ENCODE measurements at places on chromosomes 7 and 10.

GRCh38 chr10:132906106-132906505 is 36.3 kb downstream of the CFAP46 start:
- no peak overlapping the region for H3K4me3 ChIP-seq
- H3K4me1 ChIP-seq, result no peaks in the 10 kb centered on the region
- H3K27me3 ChIP-seq, result no peaks in the 10 kb centered on the region
- H3K27ac ChIP-seq, result no peak overlapping the region
- no peaks in the 10 kb centered on the region for H3K36me3 ChIP-seq

GRCh38 chr10:93458821-93459257 is 23.3 kb downstream of the MYOF start:
- H3K36me3 ChIP-seq, result peaks cover 4% of the 10 kb centered on the region
- DNase-seq, result peak; percentile 91
- H3K4me3 ChIP-seq, result no peak overlapping the region
- no peaks in the 10 kb centered on the region for H3K27me3 ChIP-seq

DNA sequence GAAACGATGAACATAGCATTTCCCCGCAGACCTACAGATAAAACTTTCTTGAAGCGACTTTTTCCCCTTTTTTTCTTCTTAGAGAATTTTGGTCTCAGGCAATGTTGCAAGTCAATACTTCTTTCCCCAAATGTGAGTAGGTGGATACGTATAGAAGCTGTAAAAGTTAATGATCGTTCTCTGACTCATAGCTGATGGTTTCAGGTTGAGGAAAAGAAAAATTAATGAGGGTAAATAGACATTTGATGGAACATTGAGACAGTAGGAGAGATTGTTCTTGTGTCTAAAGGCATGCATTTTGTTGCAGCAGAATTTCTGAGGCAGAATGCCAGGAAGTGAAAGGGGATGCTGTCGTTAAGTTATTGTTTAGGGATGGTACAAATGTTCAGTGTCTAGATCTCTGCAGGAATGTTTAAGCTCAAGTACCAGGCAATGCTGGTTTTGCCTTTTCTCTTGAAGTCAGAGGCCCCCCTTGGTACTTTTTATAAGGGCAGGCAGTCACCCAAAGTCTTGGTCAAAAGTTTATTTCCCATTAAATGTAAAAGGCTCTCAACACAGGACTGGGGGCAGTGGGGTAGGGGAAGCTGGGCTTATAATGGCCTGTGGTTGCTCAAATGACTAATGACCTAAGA is 9.3 kb downstream of the TCF7L2 start:
- no peak overlapping the region for H3K4me3 ChIP-seq
- no peaks in the 10 kb centered on the region for H3K27me3 ChIP-seq
- H3K27ac ChIP-seq, result no peak overlapping the region
- H3K36me3 ChIP-seq, result no peaks in the 10 kb centered on the region
- no peak for DNase-seq

DNA sequence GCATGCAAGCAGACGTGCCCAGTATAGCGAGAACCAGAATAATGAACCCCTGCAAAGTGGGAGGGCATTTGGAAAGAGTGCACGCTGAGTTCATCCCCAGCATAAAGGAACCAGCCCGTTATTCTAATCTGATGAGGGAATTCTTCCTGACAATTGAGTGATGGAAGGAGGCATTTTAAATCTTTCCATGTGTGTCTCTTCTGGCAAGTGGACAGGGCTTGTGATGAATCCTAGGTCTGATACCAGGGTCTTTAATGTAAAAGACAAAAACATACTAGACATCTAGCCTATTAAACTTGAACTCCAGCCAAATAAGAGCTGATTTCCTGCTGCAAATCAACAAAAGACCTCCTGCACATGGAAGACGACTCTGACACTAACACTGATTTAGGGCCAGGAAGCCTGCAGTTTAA is 301.2 kb downstream of the DPP6 start:
- H3K27ac ChIP-seq, result no peak overlapping the region
- no peaks in the 10 kb centered on the region for H3K27me3 ChIP-seq
- H3K4me1 ChIP-seq, result no peaks in the 10 kb centered on the region
- no peak for DNase-seq

DNA sequence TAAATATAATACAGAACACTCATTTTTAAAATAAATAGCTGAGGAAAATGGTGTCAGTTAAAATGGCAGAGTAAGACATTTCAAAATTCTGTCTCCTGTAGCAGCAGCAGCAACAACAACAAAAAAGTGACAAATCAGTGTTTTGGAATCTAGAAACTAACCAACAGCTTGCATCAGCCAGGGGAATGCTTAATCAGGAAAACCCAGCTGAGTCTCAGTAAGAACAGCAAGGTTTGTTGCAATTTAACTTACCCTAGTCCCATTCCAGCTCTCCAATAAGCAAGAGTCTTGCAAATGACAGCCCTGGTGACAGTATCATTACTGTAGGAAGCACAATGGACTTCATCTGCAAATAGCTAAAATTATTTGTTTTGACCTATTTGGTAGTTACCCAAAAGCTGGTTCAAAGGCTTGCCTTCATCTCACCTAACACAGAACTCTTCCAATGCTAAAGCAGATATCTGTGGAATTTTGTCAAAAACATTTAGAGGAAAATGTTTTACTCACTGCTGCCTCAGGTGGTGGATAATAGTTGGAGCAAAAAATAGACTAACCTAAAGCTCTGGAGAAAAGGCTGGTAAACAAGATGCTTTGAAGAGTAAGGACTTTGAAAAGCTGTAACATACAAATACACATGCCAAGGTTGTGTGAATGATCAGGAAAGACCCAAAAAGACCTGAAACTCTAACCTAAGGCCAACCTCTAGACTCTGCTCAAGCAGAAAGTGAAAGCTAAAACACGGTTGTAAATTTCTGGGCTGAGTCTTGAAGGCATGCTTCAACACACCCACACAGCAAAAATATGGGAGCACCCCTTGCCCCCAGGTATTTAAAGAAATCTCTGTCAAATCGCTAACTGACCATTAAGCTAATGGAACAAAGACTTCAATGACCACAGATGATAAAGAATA is 9.9 kb upstream of the ARHGAP22 start:
- no peaks in the 10 kb centered on the region for H3K27me3 ChIP-seq
- no peak overlapping the region for H3K4me3 ChIP-seq
- H3K27ac ChIP-seq, result no peak overlapping the region
- DNase-seq, result no peak
- no peaks in the 10 kb centered on the region for H3K4me1 ChIP-seq

DNA sequence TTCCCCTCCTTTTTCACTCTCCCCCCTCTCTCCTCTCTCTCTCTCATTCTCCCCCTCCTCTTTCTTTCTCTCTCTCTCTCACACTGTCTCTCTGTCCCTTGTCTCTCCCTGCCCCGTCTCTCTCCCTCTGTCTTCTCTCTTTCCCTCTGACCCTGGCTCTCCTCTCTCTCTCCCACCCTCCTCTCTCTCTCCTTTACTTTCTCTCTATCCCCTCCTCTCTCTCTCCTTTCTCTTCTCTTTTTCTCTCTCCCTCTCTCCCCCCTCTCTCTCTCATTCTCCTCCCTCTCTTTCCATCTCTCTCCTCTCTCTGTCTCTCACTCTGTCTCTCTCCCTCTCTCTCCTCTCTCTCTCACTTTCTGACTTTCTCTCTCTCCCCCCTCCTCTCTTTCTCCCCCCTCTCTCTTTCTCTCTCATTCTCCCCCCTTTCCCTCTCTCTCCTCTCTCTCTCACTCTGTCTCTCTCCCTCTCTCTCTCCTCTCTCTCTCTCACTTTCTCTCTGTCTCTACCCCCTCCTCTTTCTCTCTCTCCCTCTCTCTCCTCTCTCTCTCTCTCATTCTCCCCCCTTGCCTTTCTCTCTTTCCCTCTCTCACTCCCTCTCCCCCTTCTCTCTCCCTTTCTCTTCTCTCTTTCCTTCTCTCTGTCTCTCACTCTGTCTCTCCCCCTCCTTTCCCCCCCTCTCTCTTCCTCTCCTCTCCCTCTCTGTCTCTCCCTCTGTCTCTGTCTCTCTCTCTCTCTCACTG is 18.9 kb upstream of the VPS37D start:
- H3K27me3 ChIP-seq, result no peaks in the 10 kb centered on the region
- H3K4me3 ChIP-seq, result no peak overlapping the region
- DNase-seq, result no peak
- no peak overlapping the region for H3K27ac ChIP-seq
- no peaks in the 10 kb centered on the region for H3K36me3 ChIP-seq

DNA sequence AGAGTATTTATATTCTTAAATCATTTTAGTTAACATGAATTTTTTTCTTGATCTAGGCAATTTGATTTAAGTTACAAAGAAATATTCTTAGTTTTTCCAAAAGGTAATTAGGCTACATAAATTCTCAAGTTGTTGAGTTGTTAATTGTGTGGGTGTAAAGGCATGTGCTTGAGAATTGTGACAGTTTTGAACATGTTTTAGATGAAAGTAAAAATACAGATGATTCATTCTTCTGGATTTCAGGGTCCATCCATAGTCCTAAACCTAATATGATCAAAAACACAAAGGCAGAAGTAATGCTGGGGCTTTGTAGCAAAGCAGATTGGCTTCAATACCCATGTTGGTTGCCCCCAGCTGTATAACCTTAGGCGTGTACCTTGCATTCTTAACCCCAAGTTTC is 127.9 kb downstream of the CPED1 start:
- H3K27me3 ChIP-seq, result no peaks in the 10 kb centered on the region
- H3K36me3 ChIP-seq, result no peaks in the 10 kb centered on the region
- H3K4me3 ChIP-seq, result no peak overlapping the region
- DNase-seq, result no peak
- no peaks in the 10 kb centered on the region for H3K4me1 ChIP-seq

- H3K27ac ChIP-seq, result no peak overlapping the region
- no peaks in the 10 kb centered on the region for H3K27me3 ChIP-seq
- peak; percentile 42 for DNase-seq
- no peaks in the 10 kb centered on the region for H3K4me1 ChIP-seq
Observed at GRCh38 chr7:2016021-2016631, 216.6 kb downstream of the MAD1L1 start.

DNA sequence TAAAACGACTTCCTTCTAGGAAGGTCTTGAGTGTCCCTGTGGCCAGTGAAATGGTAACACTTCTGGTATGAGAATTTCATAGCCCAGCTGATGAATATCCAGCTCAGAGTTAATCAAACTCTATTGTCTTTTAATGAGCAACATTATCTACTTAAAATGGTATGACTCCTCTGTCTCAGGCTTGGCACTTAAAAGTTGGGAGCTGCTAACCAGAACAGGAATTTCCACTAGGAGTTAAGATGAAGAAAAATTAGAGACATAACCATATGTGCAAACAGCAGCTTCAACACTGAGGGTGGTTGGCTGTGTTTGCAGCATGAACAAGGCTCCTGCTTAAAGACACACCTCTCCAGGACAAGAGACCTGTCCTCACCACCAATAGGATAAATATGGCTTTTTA is 46.8 kb downstream of the CH25H start:
- H3K27me3 ChIP-seq, result peaks cover 2% of the 10 kb centered on the region
- no peaks in the 10 kb centered on the region for H3K36me3 ChIP-seq
- DNase-seq, result no peak
- no peak overlapping the region for H3K27ac ChIP-seq
- H3K4me3 ChIP-seq, result no peak overlapping the region

- no peaks in the 10 kb centered on the region for H3K36me3 ChIP-seq
- no peak overlapping the region for H3K4me3 ChIP-seq
- H3K4me1 ChIP-seq, result no peaks in the 10 kb centered on the region
- H3K27ac ChIP-seq, result no peak overlapping the region
Observed at GRCh38 chr10:23198940-23199767, 7.0 kb downstream of the PTF1A start.

- H3K4me3 ChIP-seq, result no peak overlapping the region
- no peaks in the 10 kb centered on the region for H3K36me3 ChIP-seq
- H3K4me1 ChIP-seq, result no peaks in the 10 kb centered on the region
- H3K27me3 ChIP-seq, result no peaks in the 10 kb centered on the region
Observed at GRCh38 chr7:21028186-21028585, 241.5 kb upstream of the SP8 start.

DNA sequence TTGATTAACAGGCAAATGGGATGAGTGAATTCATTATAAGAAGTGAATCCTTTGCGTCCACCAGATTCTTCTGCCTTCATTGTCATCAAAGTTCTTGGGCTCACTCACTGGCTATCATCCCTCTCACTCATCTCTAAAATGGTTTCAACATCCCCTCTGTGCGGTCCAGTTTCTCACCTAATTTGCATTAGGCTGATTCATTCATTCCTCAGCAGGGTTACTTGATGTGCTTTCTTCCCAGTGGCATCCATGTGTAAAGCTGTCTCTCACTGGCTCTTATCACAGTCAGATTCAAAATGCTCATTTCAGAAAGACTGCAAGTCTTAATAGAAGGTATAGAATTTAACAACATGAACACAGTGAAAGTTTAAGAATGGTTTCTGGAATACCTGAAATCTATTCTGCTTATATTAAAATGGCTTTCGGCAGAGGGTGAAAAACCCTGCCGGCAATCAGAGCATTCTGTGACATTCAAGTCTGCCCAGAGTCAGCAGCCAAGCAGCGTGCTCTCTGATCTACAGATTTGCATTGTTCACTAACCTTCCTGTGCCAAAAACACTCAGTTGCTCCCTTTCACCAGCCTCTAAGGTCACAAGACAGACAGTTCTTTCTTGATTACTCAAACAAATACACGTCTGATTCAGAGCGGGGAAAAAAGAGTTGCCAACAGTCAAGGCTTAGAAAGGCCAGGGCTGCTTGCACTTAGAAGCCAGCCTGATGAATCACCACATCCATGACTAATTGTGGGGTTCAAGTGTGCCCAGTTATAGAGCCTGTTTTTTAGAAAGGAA is 106.7 kb downstream of the TES start:
- H3K4me1 ChIP-seq, result peaks cover 2% of the 10 kb centered on the region
- H3K36me3 ChIP-seq, result no peaks in the 10 kb centered on the region
- no peaks in the 10 kb centered on the region for H3K27me3 ChIP-seq
- peak; percentile 76 for DNase-seq

DNA sequence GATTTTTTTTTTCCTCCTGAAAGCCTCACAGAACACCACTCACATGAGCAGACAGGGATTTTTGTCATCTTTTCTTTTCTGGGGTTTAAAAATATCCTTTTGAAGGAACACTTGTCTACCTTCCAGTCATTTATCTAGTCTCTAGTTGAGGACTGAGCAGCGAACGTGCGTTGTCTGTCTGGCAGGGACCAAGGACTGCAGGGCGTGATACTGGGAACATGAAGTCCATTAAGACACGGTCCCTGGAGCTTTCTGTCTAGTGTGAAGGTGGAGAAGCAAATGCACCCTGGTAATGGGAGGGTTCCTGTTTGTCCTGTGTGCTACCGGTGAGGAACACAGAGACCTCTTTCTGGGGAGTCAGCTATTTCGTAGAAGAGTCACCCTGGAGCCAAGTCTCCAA is 207.4 kb downstream of the TMEM178B start:
- no peak for DNase-seq
- no peak overlapping the region for H3K4me3 ChIP-seq
- no peaks in the 10 kb centered on the region for H3K36me3 ChIP-seq
- no peak overlapping the region for H3K27ac ChIP-seq

- H3K36me3 ChIP-seq, result no peaks in the 10 kb centered on the region
- H3K4me3 ChIP-seq, result no peak overlapping the region
- H3K27ac ChIP-seq, result peak overlapping the region; percentile 71
- H3K27me3 ChIP-seq, result no peaks in the 10 kb centered on the region
Observed at GRCh38 chr10:77281719-77282118, 355.9 kb downstream of the KCNMA1 start.
